ENCODE measurements at places on chromosomes 5 and 9. TPM values are rescaled to one million over a fixed set of nuclear protein-coding genes. Genes with fewer than 3 reads are reported as not detected.

GRCh38 chr5:132215329-132215728 lies 12.3 kb downstream of the P4HA2 start:
- DNase-seq: peak; percentile 97

GRCh38 chr9:14313951-14314423 lies at the start of gene NFIB:
Gene NFIB (minus strand): TSS chr9:14314141. CDS start chr9:14313511, 630 bp downstream.
- peak; percentile 85 for DNase-seq

Gene IL3
- not detected for polyA plus RNA-seq

DNA sequence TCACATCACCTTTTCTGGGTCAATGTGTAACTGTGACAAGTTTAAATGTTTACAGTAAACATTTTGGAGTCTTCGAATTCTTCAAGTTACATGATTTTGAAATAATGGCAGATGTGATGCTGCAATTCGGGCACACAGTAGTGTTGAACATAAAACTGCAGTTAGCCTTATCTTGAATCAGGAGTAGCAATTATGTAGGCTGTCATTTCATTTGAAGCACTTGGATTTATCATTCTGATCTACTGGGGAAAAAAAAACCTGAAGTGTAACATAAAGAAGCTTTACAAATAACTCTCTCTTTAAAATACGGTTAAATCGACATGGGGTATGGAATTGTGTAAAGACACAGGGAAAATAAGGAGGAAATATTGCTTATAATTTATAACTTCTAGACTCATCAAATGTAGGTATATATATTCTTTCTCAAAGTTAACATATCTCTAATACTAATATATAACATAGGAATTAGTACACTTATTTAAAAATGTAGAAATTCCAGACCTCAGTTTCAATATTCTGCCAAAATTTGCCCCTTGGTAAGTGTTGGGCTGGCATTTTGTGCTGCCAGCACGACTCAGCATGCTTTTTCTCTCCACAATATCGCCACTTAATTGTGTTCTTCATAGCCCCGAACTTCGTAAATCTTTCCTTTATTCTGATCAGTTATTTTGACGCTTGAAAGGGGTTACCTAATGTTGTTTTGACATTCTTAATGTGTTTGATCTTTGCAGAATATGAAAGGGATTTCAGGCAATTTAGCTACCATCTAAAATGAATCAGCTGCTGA lies 226.7 kb downstream of the PRR16 start:
- no peak for DNase-seq

Gene OTP
- polyA plus RNA-seq: not detected

Gene ANKRD34B
- polyA plus RNA-seq: not detected

Gene TAF11L5
- polyA plus RNA-seq: not detected

Gene MCC
- 4.5 TPM for polyA plus RNA-seq

DNA sequence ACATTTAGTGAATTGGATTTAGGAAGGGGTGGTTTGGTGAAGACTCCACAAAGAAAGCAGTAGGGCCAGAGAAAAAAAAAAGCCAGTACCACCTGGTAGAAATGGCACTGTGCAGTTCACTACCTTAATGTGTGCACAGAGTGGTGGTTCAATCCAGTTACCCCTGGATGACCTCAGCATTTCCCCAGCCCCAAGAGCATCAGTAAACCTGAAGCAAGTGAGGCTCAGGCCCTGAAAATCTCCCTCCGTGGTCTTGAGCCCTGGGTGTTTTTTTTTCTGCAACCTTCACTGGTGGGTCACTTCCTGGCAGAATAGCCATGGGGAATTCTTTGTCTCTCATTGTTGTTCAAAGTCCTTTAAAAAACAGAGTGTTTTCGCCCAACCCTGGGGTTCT lies 202.9 kb downstream of the GADD45G start:
- DNase-seq: no peak

Gene FOXD4L3
- polyA plus RNA-seq: not detected

- no peak for DNase-seq
Observed at GRCh38 chr9:93964685-93965084, 9.5 kb upstream of the BARX1 start.

Gene ANKRA2
- polyA plus RNA-seq: 21.8 TPM

DNA sequence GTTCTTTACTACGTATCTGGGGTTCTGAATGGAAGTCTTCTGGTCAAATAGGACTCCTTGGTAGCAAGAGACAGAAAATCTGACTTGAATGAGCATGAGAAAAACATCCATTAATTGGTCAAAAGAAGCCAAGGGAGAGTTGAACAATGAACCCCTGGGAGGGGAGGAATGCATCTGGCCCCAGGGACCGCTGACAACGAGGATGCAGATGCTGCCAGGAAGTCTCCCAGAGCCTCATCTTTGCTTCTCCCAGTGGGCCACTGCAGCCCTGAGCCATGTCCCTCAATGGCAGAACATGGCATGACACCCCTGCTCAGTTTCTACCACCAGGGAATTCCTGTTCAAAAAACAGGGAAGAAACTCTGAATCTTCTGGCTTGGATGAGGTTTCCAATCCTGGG lies 50.5 kb upstream of the ICE1 start:
- no peak for DNase-seq

DNA sequence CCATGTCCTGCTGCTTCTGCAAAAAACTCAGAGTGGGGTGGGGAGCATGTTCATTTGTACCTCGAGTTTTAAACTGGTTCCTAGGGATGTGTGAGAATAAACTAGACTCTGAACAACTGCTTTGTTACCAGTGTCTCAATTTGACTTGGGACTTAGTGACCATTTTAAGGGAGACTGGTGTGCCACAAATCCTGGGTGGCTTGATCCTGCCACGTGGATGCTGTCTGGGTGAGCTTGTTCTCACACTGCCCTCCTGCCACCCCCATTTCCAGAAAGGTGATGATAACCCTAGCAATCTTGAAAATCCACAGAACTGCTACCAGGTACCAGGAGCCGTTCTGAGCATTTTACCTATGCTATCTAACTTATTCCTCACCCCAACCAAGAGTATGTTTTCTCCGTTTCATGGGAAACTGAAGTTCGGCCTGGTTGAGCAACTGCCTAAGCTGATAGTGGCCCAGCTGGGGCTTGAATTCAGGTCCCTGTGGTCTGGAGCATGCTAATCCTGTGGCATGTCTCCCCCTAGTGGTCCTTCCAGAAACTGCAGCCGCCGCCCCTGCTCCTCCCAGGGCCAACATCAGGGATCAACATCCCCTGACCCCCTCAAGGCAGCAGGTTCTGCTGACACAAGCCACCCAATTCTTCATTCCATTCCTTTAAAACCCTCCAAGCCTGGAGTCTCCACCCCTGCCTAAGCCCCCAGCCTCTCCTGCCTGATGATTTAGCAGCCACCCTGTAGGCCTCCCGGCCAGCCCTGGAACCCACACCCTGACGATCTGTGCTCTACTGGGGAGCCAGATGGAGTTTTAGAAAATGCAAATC lies 2.8 kb downstream of the IL3 start:
- peak; percentile 81 for DNase-seq

Gene C6
- polyA plus RNA-seq: 0.20 TPM

DNA sequence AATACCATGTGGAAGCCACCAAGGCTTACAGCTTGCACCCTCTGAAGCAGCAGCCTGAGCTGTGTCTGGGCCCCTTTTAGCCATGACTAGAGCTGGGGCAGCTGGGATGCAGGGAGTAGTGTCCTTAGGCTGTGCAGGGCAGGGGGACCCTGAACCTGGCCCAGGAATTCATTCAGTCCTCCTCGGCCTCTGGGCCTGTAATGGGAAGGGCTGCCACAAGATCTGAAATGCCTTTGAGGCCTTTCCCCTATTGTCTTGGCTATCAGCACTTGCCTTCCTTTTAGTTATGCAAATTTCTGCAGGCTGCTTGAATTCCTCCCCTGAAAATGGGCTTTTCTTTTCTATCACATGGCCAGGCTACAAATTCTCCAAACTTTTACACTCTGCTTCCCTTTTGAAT lies 9.0 kb downstream of the GPR150 start:
- DNase-seq: no peak

- DNase-seq: no peak
Observed at GRCh38 chr9:79742110-79742721, 170.5 kb downstream of the TLE4 start.

DNA sequence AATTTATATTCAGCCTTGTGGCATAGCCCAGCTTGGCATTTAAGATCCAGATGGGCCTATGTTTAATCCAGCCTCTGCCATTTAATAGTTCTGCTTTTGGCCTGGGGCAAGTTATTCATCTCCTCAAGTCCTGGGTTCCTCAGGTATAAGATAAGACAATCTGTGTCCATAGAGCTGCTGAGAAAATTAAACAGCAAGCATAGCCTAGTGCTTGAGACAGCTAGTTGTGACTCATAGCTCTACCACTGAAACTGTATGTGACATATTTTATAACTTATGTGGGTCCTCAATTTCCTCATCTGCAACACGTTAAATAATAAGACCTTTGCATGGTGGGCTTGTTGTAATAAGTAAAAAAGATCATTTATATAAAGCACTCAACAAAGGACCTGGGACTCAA lies 53.3 kb upstream of the ATP10B start:
- no peak for DNase-seq

- DNase-seq: no peak
Observed at GRCh38 chr5:158660726-158661125, 439.0 kb downstream of the EBF1 start.

DNA sequence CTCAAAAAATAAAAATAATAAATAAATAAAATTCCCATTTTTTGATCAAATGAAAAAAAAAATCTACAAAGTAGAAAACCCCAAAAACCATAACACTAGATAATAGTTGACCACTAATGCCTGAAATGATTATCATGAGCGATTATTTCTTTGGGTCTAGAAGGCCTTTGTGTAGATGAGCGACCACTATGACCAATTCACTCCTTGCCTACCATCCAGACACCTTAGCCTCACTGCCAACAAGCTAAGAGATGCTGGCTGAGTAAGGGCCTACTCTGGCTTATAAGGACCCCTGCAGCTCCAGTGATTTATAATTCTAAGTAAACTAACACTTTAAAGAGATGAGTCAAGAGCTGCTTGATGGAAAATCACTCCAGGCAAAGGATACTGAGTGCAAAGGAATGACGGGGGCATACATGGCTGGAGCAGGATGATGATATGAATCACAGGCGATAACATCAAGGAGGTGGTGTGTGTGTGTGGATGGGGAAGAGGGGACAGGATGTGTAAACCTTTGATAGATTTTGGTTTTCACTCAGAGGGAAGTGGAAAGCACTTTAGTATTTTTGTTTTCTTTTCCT lies 4.8 kb upstream of the F2RL1 start:
- DNase-seq: no peak

GRCh38 chr5:127519527-127519926 lies 2.1 kb downstream of the PRRC1 start:
- DNase-seq: no peak

Gene GDF9
- 0.84 TPM for polyA plus RNA-seq

GRCh38 chr5:34684281-34684979 lies 28.3 kb downstream of the RAI14 start:
- DNase-seq: no peak

DNA sequence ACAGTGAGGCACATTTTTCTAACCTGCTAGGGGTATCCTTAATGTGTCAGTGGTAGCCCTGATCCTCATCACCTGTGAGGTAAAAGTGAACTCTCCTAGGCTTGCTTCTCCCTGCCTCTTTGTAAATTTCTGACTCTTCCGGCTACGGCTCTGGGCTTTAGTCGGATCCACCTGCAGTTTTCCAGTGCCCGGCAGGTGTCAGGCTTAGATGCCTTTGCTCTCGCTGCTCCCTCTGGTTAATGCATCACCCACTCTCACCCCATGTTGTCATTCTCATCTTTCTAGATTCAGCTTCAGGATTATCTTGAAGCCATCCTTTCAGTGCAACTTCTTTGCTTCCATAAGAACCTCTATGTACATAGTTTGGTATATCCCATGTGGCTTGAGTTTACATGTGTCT lies 3.6 kb downstream of the CEP78 start:
- no peak for DNase-seq

Data from aorta (tissue), 5 donors.